ENCODE measurements at places on chromosomes 7 and 10.

DNA sequence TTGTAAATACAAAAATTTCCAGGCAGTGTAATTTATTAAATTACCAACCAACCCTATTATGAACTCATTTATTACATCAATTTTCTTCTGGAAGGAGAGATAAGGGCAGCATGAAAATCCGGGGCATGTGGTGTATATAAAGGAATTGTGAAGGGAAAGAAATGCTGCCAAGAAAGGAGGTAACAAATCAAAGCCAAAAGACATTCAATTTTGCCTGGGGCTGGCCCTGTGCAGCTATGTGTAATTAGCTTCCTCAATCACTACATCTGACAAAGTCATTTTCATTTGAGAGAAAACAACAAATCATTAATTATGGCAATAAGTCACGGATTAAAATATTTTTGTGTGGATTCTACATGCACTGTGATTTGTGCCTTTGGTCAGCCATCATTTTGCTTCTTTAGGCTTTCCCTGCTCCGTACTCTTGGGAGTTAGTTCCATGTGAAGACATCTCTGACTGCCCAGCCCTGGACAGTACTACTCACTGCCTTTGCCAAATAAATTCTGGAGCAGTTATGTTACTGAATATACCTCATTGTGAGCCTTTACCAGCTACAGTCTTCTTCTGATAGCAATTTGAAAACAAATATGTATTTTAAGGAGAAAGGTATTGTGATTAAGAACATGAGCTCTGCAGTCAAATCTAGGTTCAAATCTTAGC is 191.7 kb downstream of the RELN start:
- DNase-seq, result no peak

GRCh38 chr7:27554826-27555225 is 107.9 kb downstream of the HIBADH start:
- DNase-seq, result no peak

DNA sequence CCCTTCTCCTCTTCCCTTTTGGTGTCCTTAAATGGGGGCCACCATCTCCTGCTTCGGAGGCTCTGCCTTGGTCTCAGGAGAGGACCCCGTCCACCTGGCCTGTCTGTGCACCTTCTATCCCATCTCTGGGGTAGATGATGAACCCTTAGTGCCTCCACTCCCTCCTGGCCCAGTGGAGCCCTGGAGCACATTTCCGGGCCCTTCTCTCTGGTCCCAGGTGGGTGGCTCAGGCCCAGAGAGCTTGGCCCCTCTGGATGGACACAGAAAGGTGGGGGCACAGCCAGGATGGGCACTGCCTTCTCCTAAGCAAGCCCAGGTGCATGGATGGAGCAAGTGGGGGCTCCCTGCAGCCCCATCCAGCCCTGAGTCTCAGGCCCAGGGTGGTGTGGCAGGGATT is 121.4 kb upstream of the RET start:
- DNase-seq, result no peak

GRCh38 chr10:785089-785860 is 95.8 kb upstream of the DIP2C start:
- DNase-seq, result no peak

GRCh38 chr7:13742126-13742525 is 247.3 kb downstream of the ETV1 start:
- DNase-seq, result no peak

DNA sequence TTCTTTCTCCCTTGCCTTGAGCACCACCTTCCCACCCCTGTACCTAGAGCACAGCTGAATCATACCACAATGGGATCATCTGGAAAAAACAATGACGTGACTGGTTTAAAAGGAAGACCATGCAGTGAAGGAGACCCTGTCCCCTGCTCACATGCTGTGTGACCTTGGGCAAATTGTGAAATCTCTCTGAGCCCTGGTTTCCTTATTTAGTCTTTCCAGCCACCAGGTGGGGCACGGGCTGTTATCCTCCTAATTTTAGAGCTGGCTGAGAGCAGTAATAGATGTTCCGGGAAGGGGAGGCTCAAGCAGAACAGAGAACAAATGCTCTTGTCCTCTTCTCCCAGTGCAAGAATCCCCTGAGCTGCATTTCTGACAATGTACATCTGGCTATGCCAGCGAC is 198.3 kb downstream of the RPS24 start:
- no peak for DNase-seq

- DNase-seq, result no peak
Measured at GRCh38 chr7:151148319-151149259, 18.9 kb downstream of the GBX1 start.

GRCh38 chr7:73707045-73707631 is 12.3 kb downstream of the STX1A start:
- no peak for DNase-seq

DNA sequence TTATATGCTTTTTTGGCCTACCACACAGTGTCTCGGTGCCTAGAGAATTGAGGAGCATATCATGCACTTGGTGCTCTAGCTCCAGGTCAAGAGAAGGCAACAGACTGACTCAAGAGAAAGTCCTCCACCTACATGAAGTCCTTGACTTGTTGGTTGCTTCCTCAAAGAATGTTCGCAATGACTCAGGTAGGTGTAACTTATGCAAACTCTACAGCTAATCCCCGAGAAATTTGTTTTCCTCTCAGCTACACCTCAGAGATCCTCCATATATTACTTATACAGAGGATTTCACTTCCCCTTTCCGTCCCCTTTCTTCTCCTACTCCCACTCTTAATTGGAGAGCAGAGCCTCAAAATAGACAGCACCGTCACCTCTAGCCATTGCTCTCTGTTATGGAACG is 1013.1 kb downstream of the KCNMA1 start:
- no peak for DNase-seq

DNA sequence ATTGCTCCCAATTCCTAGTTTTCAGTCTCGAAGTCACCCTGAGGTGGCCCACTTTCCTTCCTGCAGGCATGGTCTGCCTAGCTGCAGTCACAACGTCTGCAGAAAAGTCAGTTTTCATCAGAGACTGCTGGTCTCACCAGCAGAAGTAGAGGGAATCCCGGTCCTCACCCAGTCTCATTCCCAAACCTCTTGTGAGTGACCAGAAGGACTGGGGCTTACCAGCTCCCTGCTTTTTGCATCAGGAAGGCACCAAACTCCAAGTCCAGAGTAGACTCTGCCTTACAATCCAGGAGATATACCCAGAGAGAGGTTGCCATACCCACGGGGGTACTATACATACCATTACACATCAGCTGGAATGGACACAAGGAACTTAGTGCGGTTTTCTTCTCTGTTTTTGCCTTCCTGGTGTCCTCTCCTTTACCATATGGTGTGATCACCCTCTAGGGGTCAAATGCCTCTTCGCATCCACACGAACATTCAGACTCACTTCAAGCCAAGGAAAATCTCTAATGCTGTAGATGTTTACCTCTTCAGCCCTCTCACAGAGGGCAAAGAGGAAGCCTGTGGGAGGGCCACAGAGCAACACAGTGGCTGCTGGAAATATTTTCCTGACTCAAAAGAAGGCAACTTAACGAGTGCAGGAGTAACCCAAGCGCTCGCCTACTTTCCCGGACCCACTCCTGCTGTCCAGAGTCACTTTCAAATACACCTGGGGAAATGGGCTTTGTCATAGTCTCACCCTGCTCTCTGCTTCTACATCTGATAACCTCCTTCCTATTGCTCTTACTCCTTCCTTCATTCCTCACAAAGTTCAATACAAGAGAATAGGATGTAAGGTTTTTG is 220.9 kb downstream of the C7orf25 start:
- peak; percentile 11 for DNase-seq

DNA sequence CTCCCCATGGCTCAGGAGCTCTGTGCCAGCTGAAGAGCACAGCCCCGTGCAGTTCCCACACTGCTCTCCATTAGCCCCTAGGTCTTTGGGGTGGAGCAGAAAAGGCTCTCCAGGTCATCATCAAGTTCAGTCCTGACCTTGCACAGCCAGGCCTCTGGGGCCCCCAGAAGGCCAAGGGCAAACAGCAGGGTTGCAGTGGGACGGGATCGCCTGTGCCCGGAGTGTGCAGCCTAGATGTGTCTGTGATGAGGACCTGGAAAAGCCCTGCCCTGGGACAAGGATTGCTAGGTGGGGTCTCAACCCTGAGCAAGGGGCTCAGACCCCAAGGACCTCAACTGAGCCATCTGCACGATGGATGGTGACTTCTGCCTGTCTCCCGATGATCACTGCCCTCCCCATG is 549 bp downstream of the INMT start:
- DNase-seq, result no peak

DNA sequence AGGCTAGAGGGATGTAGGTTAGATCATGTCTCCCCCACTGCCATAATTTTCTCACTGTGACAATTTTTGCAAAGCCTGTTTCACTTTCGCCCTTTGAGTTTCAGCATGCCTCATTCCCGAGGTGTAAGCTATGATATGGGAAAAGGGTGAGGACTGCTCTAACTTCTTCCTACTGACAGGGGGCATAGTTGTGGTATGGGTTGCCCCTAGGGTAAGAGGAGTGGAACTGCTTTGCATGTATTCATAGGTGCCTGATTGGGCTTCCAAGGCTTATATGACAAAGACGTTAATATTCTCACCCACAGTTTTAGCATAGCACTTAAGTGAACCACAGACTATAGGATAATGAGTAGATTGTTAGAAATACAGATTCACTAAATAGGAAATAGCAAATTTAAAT is 148.7 kb downstream of the BBS9 start:
- DNase-seq, result no peak

- DNase-seq, result no peak
Measured at GRCh38 chr10:44393834-44394547, 9.1 kb upstream of the CXCL12 start.

DNA sequence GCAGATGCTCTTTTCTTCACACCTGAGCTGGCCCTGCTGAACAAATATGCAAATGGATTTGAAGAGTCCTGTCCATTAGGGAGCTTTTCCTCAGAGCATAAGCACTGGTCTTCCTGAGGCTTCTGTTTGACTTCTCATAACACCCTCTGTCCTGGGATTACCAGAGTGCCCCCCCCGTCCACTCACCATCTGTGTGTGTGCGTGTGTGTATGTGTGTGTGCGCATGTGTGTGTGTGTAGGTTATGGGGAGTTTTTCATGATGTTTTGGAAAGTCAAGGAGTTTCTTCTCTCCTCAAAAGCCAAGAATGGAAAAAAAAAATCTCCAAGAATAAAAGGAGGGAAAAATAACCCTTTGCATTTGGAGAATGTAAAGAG is 57.7 kb upstream of the COMTD1 start:
- DNase-seq, result no peak

DNA sequence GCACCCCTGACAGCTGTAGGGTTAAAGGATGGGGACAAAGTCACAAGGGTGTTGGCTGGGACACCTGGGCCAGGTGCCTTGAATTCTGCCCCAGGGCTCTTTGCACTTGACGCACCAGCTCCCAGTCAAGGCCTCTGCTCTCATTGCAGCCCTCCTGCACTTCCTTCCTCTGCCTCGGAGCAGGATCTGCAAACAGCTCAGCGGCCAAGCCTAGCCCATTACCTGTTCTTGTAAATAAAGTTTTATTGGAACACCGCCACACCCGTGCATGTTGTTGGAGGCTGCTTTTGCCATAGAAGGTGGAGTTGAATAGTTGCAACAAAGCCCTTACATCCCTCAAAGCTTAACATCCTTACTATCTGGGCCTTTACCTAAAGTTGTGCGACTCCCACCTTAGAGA is 483.8 kb upstream of the FOXK1 start:
- no peak for DNase-seq

DNA sequence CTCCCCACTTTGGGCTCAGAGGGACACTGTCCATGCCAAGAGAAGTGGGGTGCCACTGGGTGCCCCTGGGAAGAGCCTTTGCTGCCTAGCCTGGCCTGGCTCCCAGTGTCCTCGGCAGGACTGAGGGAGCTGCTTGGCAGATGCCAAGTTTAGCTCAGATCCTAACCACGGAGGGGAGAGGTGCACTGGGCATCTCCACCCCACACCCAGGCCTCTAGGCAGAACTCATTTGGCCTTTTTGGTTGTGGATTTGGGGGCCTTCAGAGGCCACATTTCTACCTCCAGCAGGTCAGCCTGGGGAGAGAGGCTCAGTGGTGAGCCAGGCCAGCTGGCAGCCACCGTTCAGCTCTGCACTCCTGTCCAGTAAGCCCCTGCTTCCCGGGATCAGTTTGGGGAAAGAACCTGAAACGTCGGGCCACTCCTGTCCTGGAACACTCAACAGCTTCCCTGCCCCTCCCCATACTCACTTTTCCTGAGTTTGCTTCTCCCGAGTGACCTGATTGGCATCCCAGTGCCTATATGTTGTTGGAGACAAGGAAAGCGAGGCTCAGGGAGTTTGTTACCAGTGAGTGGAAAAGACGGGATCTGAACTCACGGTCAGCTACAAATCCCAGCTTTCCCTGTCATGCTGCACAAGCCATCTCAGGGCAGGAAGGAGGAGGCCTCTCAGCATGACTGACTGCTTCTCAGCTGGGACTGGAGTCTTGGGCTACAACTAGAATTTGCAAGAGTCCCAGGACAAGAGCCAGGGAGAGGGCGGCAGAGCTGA is 11.2 kb upstream of the CXCL12 start:
- DNase-seq, result no peak

DNA sequence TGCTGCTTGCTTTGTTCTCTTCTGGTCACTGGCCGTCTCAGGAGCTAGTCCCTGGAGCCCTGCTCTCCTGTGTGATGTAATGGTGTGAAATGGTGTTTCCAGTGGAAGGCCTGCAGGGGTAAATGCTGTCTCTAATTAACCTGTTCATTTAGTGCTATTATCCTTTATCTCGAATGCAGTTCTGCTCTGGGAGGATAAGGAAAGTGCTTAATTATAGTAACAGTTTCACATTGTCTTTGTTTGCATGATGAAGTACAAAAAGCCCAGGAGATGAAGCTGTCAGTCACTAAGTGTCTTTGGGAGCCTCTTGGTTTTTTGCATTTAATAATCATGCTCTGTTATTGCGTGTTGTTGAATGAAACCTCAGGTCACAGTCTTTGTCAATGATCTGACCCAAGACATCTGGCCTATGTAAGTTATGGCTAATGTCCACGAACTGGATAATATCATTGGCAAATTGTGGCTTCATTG is 755.3 kb upstream of the GALNT17 start:
- DNase-seq, result no peak

DNA sequence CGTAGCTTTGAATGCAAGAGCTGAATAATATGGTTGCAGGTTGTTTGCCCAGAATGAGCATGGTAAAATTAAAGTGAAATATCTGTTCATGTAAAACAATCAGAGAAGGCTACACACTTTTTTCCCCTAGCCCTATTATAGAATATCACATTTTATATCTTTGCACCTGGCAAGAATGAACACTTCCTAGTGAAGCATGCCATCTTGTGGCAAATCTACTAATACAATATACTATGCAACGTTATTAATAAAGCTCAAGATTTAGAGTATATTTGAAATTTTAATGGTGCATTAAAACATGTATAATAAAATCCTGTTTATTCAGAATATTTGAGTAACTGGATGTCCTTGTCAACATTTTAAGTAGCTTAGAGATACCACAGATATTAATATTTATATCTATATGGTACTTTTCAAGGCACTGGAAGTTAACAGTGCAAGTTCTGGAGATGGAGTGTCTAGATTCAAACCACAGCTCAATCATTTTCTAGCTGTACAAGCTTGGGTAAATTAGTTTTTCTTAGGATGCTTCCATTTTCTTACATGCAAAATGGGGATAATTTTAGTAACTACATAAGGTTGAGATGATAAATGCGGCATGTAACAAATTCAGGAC is 643.1 kb upstream of the SEMA3D start:
- DNase-seq, result no peak
